ENCODE measurements at places on chromosomes 11 and 22.

DNA sequence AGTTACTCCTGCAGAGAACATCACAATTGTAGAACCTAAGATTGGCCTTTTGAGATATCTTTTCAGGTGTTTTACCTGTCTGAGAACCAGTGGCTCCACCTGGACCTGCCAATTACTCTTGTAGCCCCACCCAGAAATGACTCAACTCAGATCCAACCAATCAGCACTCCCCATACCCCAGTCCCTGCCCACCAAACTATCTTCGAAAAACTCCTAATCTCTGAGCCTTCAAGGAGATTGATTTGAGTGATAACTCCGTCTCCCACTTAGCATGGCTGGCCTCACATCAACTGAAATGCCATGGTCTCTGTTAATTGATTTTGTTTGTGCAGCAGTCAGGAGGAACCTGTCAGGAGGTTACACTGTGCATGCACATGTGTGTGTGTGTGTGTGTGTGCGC is 103.6 kb downstream of the MTNR1B start:
- no peak for DNase-seq

DNA sequence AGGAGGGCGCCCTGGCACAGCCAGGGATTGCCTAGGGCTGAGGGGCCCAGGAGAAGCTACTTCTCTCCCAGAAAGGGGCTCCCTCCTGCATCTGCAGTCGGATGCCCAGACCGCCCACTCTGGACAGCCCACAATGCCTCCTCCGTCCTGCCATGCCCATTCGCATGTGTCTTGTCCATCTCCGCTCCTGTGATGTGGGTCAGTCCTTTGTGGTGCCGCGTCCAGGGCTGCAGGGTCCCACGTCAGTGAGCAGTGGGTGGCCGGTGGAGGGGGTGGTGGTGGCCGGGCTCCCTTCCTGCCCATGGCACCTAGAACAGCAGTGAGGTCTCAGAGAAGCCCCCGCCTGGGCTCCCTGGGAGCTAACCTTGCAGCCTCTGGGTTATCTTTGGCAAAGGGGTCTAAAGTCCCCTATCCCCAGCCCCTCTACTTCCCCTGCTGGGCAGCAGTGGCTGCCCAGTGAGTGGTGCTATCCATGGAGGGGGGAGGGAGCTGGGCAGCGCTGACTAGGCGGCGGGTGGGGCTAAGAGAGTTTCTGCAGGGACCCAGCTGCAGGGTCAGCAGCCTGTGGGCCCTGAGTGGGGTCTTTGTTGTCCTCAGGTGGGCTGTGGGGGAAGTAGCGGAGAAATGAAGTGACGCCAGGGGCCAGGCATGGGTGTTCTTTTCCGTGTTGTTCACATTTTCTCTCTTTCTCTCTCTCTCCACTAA is 41.1 kb downstream of the KCNC1 start:
- no peak for DNase-seq

DNA sequence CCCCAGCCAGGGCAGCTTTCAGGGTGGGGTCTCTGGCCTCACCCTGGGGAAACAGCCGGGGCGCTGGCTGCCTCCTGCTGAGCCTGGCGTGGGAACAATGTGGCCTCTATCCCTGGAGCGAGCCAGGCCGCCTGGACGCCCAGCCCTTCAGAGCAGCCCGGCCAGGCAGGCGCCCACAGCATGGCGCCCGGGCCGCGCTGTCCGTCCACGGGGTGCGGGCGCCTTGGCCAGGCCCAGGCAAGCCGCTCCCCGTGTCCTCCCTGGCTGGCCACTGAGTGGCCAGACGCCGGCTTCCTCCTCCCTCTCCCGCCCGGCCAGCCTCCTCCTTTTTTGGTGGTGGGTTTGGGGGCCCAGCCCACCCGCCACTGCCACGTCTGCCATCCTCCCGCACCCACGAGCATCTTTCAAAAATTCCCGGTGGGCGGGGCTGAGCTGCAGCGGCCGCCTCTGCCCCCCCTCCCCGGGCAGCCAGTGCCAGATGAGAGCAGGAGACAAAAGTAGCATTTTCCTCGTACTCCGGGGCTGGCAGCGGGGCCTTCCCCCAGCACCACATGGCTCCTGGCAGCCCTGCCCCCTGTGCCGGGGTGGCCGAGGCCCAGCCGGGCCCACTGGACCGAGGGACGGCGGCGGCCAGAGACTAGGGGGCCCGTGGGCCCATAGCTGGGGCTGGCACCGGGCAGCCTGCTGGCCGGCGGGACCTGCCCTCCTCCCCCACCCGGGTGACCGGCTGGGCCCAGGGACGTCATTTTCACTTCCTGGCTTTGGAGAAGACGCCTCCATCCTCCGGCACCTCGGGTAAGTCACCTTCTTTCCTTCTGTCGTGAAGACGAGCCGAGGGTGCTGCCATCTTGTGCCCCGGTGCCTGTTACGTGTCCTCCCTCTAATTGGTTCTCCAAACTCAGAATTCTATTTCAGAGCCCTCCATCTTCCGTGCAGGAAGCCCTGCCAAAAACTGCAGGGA is 70.2 kb upstream of the PPARA start:
- no peak for DNase-seq

GRCh38 chr22:19652316-19652715 is 62.0 kb upstream of the SEPTIN5 start:
- DNase-seq: no peak

GRCh38 chr11:92473736-92474135 is 249.1 kb downstream of the FAT3 start:
- DNase-seq: no peak

DNA sequence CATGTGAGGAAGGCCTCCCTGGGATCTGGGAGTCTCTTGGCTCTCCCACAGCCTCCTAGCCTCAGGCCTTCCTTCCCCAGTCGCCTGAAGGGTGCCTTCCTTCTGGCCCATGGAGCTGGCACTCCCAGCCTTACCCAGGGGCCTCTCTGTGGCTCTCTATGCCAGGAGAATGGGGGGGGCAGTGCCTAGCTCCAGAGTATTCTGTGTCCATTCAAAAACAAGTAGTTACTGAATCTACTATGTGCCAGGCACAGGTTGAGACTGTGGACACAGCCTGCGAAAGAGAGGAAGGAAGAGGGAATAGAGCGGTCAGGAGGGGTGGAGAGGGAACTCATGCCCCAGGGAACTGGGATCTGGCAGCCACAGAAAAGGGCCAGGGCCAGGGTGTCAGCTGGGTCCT is 2.7 kb upstream of the PLA2G3 start:
- DNase-seq: no peak

- no peak for DNase-seq
Measured at GRCh38 chr22:40058265-40058664, 63.5 kb downstream of the FAM83F start.

GRCh38 chr11:111982541-111983186 is 42.5 kb upstream of the DLAT start:
- DNase-seq: no peak

DNA sequence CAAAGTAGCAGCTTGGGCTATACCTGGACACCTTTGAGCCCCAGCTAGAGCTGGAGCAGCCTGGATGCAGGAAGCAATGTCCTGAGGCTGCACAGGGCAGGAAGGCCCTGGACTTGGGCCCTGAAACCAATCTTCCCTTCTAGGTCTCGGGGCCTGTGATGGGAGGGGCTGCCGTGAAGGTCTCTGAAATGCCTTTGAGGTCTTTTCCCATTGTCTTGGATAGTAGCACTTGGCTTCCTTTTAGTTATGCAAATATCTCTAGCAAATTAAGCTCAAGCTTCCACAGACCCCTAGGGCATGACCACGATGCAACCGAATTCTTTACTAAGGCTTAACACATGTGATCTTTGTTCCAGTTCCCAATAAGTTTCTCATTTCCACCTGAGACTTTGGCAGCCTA is 40.0 kb downstream of the LINC01488 start:
- no peak for DNase-seq

DNA sequence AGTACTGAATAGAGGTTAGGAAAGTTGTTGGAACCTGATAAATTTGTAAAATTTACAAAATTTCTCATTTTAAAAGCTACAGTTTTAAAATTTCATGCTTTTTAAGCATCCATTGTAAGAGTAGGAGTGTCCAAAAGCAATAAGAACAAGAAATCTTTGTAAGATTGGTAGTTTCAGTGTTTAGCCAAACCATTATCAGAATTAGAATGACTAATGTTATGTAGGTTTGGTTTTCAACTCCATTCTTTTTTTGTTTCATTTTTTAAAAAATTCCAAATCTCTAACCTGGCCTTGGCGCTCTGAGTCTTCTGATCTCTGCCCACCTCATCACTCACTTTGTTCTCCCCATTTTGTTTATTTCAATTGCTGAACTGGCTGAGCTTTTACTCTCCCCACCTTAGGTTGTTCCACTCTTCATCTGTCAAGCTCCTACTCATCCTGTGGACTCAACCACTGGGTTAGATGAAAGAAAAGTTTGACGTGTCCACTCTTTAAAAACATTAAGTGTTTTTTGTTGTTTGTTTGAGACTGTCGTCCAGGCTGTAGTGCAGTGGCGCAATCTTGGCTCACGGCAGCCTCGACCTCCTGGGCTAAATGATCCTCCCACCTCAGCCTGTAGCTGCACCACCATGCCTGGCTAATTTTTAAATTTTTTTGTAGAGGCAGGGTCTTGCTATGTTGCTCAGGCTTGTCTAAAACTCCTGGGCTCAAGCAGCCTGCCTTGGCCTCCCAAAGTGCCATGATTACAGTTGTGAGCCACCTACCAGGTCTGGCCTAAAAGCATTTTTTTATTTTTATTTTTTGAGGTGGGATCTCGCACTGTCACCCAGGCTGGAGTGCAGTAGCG is 14.0 kb downstream of the EP300 start:
- no peak for DNase-seq

DNA sequence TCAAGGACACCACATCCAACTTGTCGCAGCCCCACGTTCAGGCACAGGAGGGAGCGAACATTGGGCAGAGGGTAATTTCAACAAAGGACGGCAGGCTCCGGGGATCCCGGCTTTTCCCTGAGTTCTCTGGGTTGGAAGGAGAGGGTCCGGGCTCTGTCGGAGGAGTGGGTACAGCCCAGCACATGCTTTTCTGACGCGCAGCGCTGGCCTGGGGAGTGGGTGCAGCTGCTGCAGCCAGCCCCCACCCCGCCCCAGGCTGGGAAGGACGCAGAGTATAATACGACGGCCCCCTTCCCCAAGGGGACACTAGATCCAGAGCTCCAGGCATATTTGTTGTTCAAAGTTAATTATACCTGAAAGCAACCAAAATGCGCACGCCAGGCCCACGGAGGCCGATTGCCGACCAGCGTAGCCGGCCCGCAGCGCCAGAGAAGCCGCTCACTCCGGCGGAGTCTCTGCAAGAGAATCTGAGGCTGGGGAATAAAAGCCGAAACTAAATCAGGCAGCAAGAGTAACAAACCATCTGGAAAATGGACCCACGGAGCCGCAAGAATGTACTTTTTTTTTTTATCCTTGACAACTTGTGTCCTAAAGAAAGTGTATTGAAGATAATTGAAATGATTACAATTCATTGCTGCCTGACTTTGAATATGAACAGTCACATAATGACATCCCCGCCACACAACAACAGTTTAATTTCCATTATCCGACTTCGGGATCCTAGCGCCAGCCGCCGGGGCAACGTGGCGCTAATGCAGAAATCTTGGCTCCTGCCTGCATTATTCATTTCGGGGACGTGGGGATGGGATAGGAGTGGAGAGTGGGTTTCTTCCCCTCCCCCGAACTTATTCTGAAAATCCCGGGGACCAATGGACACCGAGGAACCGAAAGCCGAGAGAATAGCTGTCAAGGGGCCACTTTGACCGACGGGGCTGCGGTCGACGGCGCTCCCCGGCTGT is 14.0 kb upstream of the PAX6 start:
- peak; percentile 51 for DNase-seq

GRCh38 chr22:25365491-25366261 is 146.2 kb downstream of the CRYBB2 start:
- DNase-seq: no peak

DNA sequence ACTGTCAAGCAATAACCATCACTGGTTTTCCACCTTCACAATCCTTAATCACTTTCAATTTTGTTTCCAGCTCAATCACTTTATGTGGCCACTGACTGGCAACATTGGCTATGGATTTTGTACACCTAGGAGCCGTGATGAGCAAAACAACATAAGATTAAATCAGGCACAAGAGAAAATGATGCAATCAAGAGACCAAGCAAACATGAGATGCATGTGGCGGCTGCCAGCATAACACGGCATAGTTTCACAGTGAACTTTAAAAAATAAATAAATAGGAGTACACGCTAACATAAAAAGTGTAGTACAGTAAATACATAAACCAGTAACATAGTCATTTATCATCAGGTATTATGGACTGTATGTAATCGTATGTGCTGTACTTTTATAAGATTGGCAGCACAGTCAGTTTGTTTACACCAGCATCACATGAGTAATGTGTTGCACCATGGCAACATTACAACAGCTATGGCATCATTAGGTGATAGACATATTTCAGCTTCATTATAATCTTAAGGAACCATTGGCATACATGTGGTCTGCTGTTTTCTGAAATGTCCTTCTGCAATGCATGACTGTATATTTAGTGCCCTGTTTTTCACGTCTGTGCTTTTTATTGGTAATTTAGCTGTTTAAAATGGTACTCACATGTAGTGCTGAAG is 83.3 kb upstream of the PRDM11 start:
- DNase-seq: no peak

DNA sequence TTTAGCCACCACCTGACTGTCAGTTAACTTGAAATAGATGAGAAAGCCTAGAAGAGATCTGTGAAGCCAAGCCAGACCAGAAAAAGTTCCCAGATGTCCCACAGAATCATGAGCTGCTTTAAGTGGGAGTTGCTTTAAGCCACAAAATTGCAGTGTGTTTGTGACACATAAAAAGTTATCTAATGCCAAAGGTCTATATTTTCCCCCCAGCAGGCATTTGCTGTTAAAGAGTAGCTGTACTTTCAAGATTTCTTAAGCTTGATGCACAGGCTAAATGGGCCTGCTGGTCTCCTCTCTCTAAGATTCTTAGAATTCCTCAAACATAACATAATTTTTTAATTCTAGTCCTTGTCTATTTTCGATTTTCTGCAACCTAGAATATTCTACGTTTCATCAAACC is 825.7 kb downstream of the FAM181B start:
- DNase-seq: no peak

DNA sequence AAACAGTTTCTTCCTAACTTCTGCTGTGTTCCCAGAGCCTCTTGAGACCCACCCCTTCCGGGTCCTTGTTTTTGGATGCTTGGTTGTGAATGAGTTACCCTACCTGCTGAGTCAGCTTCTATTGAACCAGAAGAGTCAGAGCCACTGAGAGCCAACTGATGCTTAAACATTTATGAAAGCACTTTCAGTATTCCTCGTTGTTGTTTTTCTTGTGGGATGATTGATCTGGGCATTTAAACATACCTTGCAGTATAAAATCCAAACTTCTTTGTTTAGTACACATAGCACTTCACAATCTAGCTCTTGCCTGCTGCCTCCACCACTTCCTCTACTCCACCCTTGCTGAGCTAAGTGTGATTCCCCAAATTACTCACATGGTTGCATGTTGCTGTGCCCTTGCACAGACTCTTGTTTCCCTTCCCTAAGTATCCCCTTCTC is 5.5 kb downstream of the PRSS23 start:
- no peak for DNase-seq

Measured in ecto neural progenitor cell (in vitro differentiated cells).